ENCODE measurements at places on chromosomes 16 and 17.

DNA sequence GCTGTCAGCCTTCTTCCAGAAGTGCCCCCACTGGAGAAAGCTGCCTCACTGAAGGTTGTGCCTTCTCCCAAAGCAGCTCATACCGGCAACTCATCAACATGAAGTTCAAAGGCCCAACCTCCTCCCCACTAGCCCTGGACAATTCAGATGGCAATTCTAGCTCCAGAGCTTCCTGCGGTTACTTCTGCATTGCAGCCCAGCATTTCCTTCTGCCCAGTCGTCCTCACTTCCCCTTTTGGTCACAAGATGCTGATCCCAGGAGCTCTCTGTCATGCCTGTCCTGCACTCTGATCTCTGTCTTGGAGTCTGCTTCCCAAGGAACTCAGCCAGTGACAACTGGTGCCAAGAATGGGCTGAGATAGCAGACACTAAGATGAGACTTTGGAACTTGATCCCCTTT lies 178.2 kb upstream of the SOX9 start:
- DNase-seq: no peak

- no peak for DNase-seq
Observed at GRCh38 chr17:57705921-57706695, 39.0 kb downstream of the CCDC182 start.

DNA sequence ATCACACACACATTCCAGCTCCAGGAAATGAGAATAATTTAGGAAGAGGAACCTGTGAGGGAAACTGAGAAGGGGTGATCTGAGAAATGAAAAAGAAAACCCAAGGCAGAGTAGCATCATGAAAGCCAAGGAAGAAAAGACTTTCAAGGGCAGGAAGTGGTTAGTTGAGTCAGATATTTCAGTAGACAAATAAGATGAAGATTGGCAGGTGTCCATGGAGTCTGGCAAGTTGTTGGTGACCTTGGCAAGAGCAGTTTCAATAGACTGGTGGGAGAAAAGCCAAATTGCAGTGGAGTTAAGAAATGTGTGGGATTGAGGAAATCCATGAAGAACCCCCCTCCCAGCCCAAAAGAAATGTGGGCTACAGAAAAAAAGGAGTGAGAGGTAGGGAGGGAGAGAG lies 10.7 kb downstream of the GNAO1 start:
- DNase-seq: no peak

DNA sequence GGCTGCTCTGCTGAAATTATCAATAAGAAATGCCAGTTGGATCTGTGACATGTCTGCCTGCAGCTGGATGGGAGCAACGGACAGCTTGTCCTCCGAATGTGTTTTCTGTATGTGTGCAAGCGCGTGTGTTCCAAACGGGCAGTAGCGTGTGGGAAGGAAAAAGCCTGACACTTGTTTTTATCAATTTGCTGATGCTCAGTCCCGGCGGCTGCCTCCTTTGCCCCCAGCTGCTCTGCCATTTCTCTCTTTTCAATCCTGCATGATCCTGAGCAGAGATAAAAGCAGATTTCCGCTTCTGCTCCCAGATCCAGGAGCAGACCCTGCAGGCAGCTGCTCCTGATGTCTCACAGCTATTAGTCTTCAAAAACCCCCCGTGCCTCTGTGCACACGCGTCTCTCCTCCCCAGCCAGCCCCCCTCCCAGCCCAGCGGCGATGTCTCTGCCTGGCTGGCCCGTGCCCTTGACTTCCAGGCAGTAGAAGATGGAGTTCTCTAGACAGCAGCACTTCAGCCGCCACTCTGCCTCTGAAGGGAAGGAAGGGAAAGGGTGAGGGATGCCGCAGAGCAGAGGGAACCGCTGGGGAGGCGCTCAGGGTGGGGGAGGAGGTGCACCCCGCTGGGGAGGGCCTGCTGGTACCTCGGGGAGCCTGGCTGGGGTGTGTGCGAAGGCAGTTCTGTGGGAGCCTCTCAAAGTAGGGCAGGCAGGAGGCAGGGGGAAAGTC lies 4.1 kb downstream of the PRCD start:
- DNase-seq: no peak

- no peak for DNase-seq
Observed at GRCh38 chr16:55697867-55698266, 42.1 kb downstream of the SLC6A2 start.

GRCh38 chr17:81576621-81577277 lies 24.6 kb upstream of the FAAP100 start:
- DNase-seq: no peak

- no peak for DNase-seq
Observed at GRCh38 chr17:40092581-40092980, 7.8 kb downstream of the NR1D1 start.

GRCh38 chr16:57632568-57632967 lies 4.1 kb downstream of the ADGRG1 start:
- no peak for DNase-seq

DNA sequence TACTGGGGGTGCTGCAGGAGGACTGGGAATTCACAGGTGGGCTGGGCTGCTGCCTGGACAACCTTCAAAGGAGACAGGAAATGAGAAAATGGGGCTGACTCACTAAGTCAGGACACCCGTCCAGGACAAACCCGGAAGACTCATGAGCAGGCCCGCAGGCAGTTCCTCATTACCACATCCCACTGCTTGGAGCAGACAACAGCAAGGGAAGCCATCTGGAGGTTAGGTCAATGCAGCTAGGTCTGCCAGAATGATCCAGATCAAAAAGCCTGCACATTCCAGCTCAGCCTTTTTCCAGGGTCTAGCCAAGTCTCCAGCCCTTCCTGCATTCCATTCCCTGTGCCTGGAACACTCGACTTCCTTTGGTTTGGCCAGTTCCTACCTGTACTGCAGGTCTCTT lies 536.5 kb upstream of the CDH11 start:
- DNase-seq: no peak

DNA sequence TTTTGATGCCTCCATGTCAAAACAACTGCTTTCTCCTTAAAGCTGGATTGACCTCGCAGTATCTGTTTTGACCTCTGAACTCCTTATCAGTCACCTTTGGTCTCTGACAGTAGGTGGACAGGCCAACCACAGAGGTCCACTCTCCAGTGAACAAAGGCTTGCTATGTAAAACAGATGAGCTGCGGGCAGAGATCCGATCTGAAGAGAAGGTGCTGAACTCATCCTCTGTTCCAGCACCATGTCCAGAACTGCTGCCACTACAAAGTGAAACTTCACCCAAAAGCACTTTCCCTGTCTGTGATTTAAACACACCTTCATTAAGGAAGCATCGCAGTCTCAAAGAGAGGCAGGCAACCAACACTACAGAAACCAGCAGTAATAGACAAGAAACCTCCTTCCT lies 117.3 kb upstream of the CORO6 start:
- DNase-seq: no peak

DNA sequence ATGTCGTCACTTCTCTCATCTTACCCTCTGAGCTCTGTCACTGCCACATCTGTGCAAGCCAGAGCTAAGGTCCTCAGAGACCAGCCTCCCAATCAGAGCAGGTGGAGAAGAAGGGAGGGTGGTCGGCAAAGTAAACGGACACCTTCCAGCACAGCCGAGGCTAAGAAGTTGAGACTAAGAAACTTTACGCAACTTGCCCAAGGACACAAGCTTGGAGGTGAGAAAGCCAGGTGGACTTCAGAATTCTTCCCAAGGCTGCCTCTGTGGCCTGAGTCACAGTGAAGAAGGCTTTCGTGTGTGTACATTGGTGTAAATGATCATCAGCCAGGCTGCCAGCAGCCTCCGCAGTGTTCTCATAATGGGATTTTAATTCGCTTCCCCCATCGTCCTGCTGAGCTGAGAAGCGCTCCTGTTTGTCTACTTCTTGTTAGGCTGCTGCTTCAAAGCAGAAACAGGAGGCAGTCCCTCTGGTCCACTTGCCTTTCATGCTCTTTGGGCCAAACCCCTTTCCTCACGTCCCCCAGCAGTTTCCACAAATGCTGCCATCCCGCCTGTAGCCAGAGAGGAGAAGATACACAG lies 125.0 kb upstream of the RPL38 start:
- no peak for DNase-seq

- DNase-seq: peak; percentile 19
Observed at GRCh38 chr17:56819431-56820145, 14.1 kb downstream of the C17orf67 start.

DNA sequence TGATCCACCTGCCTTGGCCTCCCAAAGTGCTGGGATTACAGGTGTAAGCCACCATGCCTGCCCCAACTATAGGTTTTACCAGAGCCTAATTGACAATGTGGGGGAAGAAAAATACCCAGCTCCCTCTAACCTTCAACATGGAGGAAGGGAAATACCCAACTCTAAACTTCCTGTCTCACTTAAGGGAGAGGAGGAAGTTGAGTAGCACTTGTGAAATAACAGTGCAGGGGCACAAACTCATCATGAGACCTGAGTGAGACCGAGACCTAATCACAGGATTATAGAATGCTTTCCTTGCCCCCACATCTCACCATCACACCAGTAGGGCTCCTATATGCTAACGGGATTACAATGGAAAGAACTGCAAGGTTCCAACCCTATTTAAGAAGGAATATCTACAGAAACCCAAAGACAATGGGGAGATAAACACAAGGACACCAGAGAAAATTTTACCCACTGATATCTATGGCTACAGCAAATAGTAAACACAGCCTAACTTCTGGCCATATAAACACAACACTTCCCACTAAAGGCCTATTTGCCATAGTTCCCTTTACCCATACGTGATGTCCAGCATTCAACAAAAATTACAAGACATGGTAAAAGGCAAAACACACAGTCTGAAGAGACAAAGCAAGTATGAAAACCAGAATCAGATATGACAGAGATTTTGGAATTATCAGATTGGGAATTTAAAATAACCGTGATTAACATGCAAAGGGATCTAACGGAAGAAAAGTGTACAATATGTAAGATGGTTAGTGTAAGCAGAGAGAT lies 26.9 kb downstream of the OR3A1 start:
- DNase-seq: no peak

DNA sequence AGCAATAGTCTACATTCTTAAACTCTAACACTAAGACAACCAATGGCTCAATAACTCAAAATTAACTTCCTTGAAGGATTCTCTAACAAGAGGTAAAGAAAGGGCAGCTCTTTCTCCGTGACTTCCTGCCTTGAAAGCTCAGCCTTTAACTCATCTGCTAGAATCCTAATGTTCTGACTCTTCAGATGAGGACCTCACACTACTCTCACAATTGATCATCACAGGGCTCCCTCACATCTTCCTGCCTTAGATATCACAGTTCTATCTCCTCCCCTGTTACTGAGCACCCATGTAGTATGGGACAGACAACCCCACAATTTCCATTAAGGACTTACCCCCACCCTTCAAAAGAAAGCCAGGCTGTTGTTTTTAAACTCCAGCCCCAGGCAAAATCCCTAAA lies 33.5 kb downstream of the SMURF2 start:
- no peak for DNase-seq

- DNase-seq: no peak
Observed at GRCh38 chr16:88782454-88783390, 2.3 kb downstream of the PIEZO1 start.

- no peak for DNase-seq
Observed at GRCh38 chr17:20228410-20228809, 219.3 kb downstream of the SPECC1 start.

- no peak for DNase-seq
Observed at GRCh38 chr17:62692721-62693431, 65.4 kb downstream of the MRC2 start.

- DNase-seq: no peak
Observed at GRCh38 chr17:34312080-34312479, 7.2 kb upstream of the CCL8 start.

DNA sequence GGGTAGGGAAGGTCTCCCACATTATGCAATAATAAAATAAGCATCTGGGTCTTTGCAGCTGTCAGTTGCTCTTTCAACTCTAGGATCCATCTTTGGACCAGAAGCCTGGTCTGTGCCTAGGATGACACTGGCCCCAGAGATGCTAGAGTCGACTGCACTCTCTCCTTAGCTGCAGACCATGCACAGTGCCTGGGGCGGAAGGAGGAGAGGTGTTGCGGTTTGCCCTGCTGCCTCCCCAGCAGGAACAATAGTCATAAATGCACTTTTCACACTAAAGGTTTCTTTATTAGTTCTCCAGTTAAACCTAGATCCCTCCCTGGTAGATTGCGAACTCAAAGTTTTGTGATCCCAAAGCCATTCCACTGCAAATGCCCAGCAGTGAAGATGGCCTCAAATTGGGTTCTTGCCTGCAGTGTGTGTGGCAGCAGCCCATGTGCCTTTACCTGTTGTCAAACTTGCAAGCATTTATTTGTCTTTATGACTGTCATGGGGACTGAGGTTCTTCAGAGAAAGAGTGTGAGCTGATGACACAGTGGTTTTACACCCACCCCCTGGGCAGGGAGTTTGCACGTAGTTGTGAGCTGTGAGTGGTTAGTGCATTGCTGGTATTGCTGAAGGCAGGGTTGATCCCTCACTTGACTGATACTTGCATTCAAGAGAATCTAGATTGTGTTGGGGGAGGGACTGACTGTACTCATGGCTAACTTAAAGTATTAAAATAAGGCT lies 10.3 kb downstream of the ATXN1L start:
- no peak for DNase-seq

- DNase-seq: no peak
Observed at GRCh38 chr17:81966343-81967243, 5.6 kb upstream of the NOTUM start.

- DNase-seq: no peak
Observed at GRCh38 chr17:66948061-66948750, 16.3 kb upstream of the CACNG4 start.

GRCh38 chr17:82655038-82655479 lies 6.8 kb upstream of the WDR45B start:
- no peak for DNase-seq

GRCh38 chr16:84823484-84823883 lies 3.7 kb downstream of the CRISPLD2 start:
- DNase-seq: no peak

DNA sequence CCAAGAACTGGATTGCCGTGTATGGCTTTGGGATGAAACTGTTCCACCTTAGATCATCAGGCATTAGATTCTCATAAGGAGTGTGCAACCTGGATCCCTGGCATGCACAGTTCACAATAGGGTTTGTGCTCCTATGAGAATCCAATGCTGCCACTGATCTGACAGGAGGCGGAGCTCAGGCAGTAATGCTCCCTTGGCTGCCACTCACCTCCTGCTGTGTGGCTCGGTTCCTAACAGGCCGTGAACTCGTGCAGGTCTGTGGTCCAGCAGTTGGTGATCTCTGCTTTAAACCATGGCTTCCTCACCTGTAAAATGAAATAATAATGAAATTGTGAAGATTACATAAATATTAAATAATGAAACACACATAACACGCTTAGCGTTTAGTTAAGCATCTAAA lies 45.5 kb upstream of the FBXO47 start:
- DNase-seq: no peak

GRCh38 chr17:2385240-2386210 lies 15.3 kb downstream of the MNT start:
- no peak for DNase-seq

- no peak for DNase-seq
Observed at GRCh38 chr16:75099738-75100602, 16.6 kb downstream of the LDHD start.
